ENCODE measurements at places on chromosomes 11 and 22. TPM values are rescaled to one million over a fixed set of nuclear protein-coding genes. Genes with fewer than 3 reads are reported as not detected.

The NLRP10 gene
- total RNA-seq = not detected

The TMEM258 gene
- total RNA-seq = 203 TPM

The KRTAP5-1 gene
- total RNA-seq = not detected

The GVQW3 gene
- 3.6 TPM for total RNA-seq

The IGSF22 gene
- not detected for total RNA-seq

The SPON1 gene
- 0.10 TPM for total RNA-seq

The MMP8 gene
- total RNA-seq = 3.3 TPM

The B4GALNT4 gene
- not detected for total RNA-seq

The LRRC51 gene
- total RNA-seq = 12.0 TPM

The SLC5A1 gene
- total RNA-seq = not detected

The C11orf97 gene
- total RNA-seq = not detected

The SCN4B gene
- total RNA-seq = not detected

The TPBGL gene
- total RNA-seq = not detected

The SCGB1A1 gene
- total RNA-seq = not detected

The NRIP3 gene
- total RNA-seq = 31.8 TPM

The MPPED2 gene
- not detected for total RNA-seq

The CRYAB gene
- 0.29 TPM for total RNA-seq

The TBX10 gene
- not detected for total RNA-seq

The GPR83 gene
- not detected for total RNA-seq

The RAB3IL1 gene
- 1.7 TPM for total RNA-seq

The ACR gene
- not detected for total RNA-seq

The MOGAT2 gene
- total RNA-seq = not detected

The MEI1 gene
- not detected for total RNA-seq

The KCNK7 gene
- total RNA-seq = not detected

The CNTF gene
- 3.0 TPM for total RNA-seq

The MS4A12 gene
- not detected for total RNA-seq

The RAG2 gene
- not detected for total RNA-seq
